Cerebellar nuclear complex (tissue), 1 donor: ENCODE measurements at places on chromosomes 7 and 10.
A peak's percentile ranks its signal among the peaks of the same experiment; 100 is the strongest.

DNA sequence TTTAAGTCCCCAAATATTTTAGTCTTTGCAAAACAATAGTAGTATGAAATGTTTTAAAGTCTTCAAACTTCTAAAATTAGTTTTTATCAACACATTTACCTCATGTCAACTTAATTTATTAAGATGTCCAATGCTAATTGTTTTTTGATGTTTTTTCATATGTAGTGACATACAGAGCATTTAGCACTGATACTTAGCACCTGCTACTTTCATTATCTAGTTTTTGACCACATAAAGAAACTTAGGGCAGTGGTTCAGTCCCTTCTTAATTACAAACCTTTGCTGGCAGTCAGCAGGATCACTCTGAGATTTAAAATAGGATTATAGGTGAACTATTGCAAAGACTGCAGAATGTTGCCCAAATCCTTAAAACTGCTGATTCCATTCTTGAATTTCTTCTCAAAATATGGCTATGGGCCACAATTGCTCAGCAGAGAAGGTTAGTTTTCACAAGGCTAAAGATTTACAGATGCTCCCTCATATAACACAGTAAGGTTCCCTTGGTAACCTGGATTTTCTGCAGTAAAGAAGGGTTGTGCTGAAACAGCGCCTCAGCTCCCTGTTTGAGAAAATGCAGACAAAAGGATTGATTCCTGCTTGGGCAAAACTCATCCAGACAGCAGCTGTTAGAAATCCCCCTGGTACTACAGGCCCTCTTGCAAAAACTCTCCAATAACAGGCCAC lies 3.4 kb downstream of the GPR85 start:
- DNase-seq, result no peak

DNA sequence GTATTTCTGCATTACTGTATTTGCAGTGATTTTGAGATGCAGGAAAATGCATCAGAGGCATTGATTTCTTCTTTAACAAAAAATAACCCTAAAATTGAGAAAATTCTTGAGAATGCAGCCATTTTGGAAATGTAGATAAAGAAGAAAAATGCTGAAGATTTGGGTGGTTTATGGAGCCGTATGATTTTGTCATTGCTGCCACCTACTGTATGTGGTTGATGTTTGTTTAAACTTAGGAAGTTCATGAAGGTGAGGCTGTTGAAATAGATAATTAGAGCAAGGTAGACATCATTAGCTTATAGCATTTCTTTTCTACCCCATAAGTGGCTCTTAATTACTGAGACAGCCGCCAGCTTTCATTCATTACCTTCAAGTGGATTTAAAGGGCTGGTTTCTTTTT lies 92.1 kb upstream of the SAMD8 start:
- no peak for DNase-seq

- no peak for DNase-seq
Observed at GRCh38 chr7:24980534-24981170, 674 bp upstream of the OSBPL3 start.

DNA sequence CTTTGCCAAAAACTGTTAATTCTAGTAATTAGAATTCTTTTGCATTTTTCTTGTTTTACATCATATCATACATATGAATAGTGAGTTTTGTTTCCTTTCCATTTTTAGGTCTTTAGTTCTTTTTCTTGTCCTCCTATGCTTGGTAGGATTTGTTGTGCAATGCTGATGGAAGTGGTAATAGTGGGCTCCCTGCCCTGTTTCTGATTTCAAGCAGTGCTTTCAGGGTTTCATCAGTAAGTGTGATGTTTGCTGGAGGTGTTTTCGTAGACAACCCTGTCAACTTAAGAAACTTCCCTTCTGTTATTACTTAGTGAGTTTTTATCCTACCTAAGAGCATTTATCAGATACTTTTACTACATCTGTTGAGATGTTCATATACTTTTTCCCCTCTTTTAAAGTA lies 50.5 kb downstream of the CSGALNACT2 start:
- DNase-seq, result no peak

DNA sequence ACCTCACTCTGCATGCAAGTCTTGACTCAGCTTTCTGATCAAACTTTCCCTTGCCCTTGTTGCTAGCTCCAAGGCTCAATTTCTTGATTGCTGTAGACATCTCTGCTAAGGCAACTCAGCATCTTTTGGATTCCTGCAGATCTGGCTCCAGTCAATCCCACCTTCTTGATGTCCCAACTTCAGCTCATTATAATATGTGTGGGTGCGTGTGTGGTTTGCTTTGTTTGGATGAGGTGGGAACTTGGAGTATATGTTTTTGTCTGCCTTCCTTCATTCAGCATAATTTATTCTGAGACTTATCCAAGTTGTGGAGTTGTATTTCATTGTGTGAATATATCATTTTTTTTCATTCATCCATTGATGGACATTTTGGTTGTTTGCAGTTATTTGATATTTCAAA lies 364.8 kb upstream of the IGFBP3 start:
- no peak for DNase-seq

- DNase-seq, result no peak
Observed at GRCh38 chr7:53303781-53304180, 268.3 kb downstream of the POM121L12 start.

DNA sequence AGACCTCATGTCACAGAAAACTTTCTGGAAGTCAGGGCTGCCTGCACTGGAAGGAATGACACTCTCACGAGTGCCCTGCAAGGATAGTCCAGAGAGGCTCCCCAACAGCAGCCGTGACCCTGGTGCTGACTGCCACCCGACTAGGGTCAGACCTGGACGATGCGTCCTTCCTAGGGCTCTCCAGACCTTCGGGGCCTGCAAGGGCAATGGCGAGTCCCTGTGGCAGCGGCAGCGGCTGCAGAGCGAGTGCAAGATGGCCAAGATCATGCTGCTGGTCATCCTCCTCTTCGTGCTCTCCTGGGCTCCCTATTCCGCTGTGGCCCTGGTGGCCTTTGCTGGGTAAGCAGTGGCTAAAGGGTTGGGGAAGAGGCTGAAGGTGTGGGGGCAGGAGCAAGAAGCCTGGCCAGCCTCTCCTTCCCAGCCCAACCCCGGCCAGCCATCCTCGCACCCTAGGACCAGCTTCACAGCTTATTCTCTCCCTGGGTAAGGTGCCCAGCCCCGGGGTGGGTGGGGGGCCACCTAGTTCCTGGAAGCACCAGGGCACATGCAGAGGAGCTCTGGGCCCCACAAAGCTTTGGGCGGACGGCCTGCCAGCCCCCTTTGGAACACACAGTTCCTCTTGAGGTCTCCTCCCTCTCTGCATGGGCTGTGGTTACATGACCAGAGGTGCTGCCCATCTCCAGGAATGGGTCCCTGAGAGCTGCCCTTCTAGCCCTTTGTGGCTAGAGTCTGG lies 5.5 kb downstream of the OPN4 start:
- DNase-seq, result no peak

DNA sequence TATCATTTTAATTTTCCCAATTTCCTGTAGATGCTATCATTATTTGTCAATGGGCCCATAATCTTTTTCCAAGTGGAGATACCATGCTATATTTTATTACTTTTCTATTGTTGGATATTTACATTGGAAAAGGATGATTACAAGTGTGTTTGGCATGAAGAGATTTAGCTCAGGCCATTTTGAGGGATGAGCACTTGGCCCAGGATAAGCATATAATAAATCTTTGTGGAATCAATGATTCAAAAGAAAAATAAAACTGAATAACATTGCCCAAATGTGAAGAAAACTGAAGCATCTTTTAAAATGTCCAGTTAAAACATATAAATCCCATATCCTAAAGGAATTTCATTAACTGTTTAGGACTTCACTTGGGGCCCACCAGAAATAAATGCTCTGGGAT lies 260.9 kb upstream of the BMPER start:
- DNase-seq, result no peak

- DNase-seq, result no peak
Observed at GRCh38 chr10:25142116-25142864, 32.5 kb upstream of the GPR158 start.

DNA sequence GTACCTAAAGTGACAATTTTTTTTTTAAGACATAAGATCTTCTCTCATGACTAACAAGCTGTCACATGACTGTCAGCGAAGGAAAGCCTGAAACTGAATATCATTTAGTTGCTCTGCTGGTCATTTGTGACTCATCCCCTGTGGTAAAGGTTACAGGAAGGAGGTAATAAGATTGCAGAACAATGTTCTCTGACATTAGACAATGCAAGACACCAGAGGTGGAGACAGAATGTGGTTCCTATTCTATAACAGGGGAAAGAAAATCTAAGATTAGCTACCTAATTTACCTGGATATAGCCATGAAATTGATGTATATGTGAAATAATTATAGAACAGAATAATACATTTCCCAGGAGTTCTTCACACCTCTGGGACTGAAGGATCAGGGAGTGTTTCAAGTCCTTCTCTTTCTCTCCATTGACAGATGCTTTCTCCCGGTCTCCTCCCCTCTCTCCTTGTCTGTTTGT lies 47.7 kb downstream of the LRGUK start:
- DNase-seq, result no peak

- DNase-seq, result no peak
Observed at GRCh38 chr7:80511964-80512363, at the start of gene GNAT3. TSS of gene GNAT3 (minus strand) at chr7:80512064. CDS start at chr7:80511926, 138 bp downstream.

- DNase-seq, result no peak
Observed at GRCh38 chr7:116492654-116493109, 6.9 kb upstream of the CAV2 start.

GRCh38 chr7:30479202-30480120 lies 877 bp upstream of the NOD1 start:
- no peak for DNase-seq

DNA sequence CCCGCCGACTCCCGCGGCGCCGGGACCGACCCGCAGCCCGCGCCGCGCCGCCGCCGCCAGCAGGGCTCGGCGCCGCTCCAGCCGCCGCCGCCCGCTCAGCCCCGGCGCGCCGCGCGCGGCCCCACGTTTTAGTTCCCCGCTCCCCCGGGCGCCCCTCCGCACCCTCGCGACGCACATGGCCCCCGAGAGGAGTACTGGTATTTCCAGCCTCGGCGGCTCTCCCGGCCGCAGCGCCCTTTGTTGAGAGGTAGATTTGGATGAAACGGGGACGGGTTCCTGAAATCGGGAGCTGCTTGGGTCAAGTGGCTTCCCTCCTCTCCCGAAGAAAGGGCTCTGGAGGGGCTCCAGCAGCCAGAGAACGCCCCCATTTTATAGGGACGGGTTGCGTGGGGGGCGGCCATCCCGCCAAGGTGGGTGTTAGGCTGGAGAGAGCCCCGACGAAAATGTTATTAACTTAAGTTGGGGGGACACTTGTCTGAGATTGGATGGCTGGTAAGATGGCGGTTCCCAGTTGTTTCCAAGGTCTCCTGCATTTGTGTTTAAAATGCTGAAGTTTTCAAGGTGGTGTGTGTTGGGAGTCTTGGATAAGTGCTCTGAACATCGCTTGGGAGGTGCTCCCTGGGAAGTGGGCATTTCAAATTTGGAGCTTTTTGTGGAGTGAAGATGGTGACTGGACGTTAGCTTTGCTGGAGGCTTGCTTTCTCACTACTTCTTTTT lies 1.2 kb downstream of the BMI1 start:
- DNase-seq, result no peak

GRCh38 chr7:131503639-131504038 lies 52.8 kb downstream of the PODXL start:
- DNase-seq, result no peak

- DNase-seq, result no peak
Observed at GRCh38 chr7:105649727-105650381, 68.6 kb upstream of the EFCAB10 start.

GRCh38 chr7:150986099-150986512 lies 4.7 kb upstream of the NOS3 start:
- DNase-seq, result peak; percentile 70

- no peak for DNase-seq
Observed at GRCh38 chr7:68038621-68039314, 1042.1 kb downstream of the TYW1 start.

GRCh38 chr7:158729646-158730382 lies 25.2 kb upstream of the NCAPG2 start:
- no peak for DNase-seq

DNA sequence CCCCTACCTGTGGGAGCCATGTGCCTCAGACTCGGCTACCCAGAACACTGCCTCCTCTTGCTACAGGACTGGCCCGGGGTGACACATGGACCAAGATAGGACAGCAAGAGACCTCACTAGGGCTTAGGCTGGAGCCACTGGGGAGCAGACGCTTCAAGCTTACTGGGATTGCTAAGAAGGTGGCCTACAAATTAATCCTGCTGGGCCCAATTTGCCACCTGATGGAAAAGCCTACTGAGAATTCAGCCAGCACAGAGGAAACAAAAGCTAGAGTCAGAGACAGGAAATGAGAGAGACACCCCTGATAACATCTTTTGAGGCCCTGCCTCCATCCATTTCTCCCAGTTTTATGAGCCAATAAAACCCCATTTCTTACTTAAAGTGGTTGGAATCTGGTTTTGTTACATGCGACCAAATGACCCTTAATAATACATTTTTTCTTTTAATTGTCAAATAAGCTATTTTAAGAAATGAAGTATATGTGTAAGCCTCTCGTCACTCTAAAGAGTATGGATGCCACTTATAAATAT lies 282.1 kb downstream of the CXCL12 start:
- no peak for DNase-seq

- no peak for DNase-seq
Observed at GRCh38 chr10:29392376-29393021, 103.6 kb downstream of the LYZL1 start.

DNA sequence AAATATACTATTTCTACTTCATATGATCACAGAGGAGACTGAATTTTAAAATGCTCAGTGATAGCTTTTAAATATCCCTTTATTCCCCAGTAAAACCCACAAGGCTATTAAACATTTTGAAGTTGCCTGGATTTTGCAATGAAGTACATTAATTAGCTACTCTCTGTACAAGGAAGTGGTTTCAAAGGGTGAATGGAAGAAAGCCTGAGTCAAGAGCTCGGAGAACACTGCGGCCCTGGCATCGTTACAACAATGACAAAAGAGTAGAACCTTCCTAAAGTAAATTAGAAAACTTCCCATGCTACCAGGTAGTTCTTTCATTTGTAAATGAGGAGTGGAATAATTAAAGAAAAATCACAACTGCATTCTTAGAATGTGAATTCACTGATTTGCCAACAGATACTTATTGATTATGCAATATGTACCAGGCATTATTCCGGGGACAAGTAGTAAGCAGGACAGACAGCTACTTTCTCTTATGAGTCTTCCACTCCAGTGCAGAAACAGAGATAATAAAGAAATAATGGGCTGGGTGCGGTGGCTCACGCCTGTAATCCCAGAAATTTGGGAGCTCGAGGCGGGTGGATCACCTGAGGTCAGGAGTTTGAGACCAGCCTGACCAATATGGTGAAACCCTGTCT lies 63.0 kb downstream of the ZNF22 start:
- no peak for DNase-seq

- no peak for DNase-seq
Observed at GRCh38 chr7:16594061-16594460, 51.5 kb downstream of the ANKMY2 start.
